ENCODE measurements at places on chromosomes 1 and 21. TPM values are rescaled to one million over a fixed set of nuclear protein-coding genes. Genes with fewer than 3 reads are reported as not detected.

DNA sequence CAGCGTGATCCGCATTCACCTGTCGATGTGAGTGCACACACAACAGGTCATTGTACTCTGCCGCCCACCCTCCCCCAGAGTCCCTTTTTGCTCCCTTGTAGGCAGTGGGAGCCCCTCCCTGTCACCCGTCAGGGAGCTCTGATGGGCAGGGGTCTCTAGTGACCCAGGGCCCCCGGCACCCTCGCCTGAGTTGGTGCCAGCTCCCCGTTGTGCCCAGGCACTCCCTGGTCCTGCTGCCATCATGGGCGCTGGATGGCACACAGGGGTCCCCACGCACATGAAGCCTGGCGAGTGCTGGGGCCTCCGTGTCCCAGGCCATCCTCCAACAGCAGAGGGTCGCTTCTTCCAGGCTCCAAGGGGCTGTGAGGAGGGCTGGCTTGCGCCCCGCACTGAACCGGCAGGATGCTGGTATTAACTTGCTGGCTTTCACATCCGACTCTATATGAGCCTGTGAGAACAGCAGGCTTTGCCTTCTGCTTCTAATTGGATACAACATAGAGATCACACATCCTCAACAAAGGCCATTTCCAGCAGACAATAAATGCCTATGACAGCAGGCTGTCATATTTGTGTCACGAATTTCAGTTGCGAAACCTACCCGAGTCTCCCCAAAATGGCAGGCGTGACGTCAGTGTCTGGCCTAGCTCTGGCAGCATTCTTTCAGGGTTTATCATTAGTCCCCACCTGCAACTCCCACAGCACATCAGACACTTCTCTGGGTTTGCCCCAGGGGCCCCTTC is 35.4 kb downstream of the KIAA1614 start:
- H3K27me3 ChIP-seq: no peaks in the 10 kb centered on the region
- DNase-seq: no peak
- H3K27ac ChIP-seq: peak overlapping the region; percentile 4
- H3K4me1 ChIP-seq: no peaks in the 10 kb centered on the region
- peaks cover 37% of the 10 kb centered on the region for H3K36me3 ChIP-seq

DNA sequence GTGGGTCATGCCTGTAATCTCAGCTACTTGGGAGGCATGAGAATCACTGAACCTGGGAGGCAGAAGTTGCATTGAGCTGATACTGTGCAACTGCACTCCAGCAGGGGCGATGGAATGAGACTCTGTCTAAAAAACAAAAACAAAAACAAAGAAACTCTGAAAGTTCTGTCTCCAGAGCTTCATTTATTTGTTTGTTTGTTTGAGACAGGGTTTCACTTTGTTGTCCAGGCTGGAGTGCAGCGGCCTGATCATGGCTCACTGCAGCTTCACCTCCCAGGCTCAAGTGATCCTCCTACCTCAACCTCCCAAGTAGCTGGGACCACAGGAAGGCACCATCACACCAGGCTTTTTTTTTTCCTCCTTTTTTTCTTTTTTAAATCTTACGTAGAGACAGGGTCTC is 191.8 kb upstream of the TNR start:
- no peak overlapping the region for H3K27ac ChIP-seq
- no peak overlapping the region for H3K4me3 ChIP-seq
- H3K4me1 ChIP-seq: no peaks in the 10 kb centered on the region
- no peak for DNase-seq

- peak; percentile 59 for DNase-seq
- H3K27ac ChIP-seq: peak overlapping the region; percentile 34
- H3K27me3 ChIP-seq: no peaks in the 10 kb centered on the region
- H3K4me3 ChIP-seq: no peak overlapping the region
- H3K4me1 ChIP-seq: peaks cover 21% of the 10 kb centered on the region
Measured at GRCh38 chr1:218380125-218380977, 35.2 kb downstream of the TGFB2 start.

The SPRR2D gene
- not detected for total RNA-seq

DNA sequence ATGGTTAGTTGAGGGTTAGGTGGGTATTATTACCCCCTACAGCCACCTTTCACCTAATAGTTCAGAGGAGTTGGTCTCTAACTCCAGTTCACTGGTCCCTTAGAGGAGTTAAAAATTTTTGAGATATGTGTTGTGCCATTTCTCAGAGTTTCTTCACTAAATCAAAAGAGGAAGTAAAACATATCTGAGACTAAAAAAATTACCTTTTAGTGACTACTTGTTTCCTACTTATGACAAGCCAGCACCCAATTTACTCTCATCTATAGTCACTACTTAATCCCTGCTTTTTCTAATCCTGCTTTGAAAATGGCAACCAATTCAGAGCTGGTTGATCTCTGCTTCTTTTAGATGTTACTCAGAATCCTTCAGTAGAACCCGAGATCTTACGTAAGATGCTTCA is 1316.8 kb upstream of the B3GALT2 start:
- no peak overlapping the region for H3K4me3 ChIP-seq
- H3K4me1 ChIP-seq: no peaks in the 10 kb centered on the region
- DNase-seq: no peak

- no peaks in the 10 kb centered on the region for H3K36me3 ChIP-seq
- H3K4me3 ChIP-seq: no peak overlapping the region
- no peak for DNase-seq
- H3K27ac ChIP-seq: no peak overlapping the region
Measured at GRCh38 chr1:67716800-67717199, 31.8 kb downstream of the GADD45A start.

- no peaks in the 10 kb centered on the region for H3K4me1 ChIP-seq
- H3K27me3 ChIP-seq: no peaks in the 10 kb centered on the region
- no peaks in the 10 kb centered on the region for H3K36me3 ChIP-seq
- no peak for DNase-seq
- no peak overlapping the region for H3K27ac ChIP-seq
- no peak overlapping the region for H3K4me3 ChIP-seq
Measured at GRCh38 chr1:31434101-31434871, 21.3 kb downstream of the SERINC2 start.

The C4BPA gene
- total RNA-seq: 65.2 TPM

DNA sequence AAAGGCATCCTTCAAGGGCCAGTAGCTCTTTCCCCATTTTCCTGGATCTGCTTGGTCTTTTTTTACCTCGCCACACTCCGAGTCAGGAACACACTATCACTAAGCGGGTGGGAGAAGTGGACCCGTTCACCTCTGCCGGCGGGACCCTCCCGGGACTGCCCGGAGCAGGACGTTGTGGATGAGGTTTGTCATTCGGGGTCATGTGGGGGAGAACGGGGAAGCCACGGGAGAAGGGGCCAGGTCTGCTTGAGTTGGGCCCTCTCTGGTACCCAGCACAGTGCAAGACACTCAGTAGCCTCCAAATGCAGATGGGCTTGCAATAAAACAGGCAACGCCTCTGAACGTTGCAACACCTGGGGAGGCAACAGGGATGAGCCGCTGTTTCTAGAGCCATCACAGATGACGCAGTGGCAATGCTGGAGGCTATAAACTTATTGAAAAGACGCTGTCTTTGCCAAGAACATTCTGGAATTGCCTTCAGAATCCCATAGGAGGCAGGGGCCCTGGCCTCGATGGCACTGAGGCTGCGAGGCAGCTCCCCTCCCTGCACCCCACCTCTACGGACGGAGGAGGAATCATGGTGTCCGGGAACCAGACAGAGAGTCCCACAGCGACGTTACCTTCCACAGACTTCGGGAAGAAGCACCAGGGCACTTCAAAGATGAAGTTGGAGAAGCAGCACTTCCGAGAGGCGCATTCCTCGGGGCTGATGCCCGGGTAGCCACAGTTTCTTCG is 3.8 kb downstream of the TFF2 start:
- H3K36me3 ChIP-seq: no peaks in the 10 kb centered on the region
- no peak for DNase-seq
- peaks cover 5% of the 10 kb centered on the region for H3K27me3 ChIP-seq

- H3K36me3 ChIP-seq: no peaks in the 10 kb centered on the region
- DNase-seq: no peak
- no peak overlapping the region for H3K27ac ChIP-seq
- H3K27me3 ChIP-seq: no peaks in the 10 kb centered on the region
- no peak overlapping the region for H3K4me3 ChIP-seq
Measured at GRCh38 chr1:209335178-209335577, 248.3 kb upstream of the CAMK1G start.

The DHCR24 gene
- total RNA-seq: 674 TPM

DNA sequence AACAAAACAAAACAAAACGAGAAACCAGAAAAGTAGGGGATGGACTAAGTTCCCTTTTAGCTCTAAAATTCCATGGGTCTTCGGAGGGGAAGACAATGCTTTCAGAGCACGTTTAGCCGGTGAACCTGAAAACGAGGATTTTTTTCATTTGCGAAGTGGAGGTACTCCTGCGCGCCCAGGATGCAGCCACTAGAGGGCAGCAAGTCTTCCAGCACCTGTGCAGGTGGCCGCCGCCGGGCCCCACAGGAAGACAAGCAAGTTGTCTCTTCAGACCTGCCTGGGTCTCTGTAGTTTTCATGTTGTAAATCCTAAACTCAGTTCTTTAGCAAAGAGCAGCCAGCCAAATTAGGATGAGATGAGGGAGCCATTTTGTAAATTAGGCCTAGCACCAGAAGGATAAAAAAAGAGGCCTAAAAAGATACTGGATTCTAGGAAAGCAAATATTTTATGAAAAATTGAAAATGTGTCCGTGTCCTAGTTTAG is 17.7 kb upstream of the SNX27 start:
- no peaks in the 10 kb centered on the region for H3K27me3 ChIP-seq
- peak overlapping the region; percentile 19 for H3K4me3 ChIP-seq
- peaks cover 8% of the 10 kb centered on the region for H3K4me1 ChIP-seq
- H3K27ac ChIP-seq: no peak overlapping the region

DNA sequence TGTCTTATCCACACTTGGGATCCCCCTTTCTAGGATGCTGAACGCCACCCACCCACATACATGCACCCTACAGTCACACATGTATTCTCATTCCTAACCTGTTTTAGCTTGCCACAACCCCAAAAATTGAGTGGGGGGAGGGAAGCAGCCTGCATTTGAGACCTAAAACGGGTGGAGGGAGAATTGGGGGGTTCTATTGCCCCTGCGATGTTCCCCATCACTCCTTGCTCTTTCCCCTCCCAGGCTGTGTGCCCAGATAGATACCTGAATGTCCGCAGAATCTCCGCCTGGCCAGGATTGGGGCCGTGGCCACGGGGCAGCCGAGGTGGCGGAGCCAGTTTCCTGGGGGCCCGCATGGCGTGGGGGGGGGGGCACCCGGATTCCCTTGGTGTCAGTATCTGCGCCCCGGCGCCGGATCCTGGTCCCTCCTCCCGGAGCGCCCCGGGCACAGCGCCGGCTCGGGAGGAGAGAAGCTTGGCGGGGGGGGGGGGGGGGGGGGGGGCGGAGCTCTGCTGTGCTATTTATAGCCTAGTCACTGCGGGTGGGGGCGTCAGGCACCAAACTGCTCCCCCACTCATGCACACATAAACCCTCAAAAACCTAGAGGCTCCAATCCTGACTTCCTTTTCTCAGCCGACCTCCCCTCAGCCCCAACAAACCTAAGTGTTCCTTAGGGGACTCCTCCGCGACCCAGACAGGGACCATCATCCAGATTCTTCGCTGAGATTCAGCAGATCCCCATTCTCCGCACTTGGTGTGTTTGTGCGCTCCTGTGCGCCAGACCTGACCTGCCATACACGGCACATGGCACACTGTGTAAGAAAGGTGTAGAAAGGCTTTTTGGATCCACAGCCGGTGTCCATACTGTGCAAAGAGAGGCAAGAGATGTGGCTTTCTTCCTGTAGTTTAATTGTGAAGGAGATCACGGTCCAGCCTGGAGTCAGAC is 1.9 kb downstream of the ANKRD34A start:
- peak overlapping the region; percentile 85 for H3K27ac ChIP-seq
- no peaks in the 10 kb centered on the region for H3K36me3 ChIP-seq
- H3K27me3 ChIP-seq: no peaks in the 10 kb centered on the region
- no peak for DNase-seq
- peaks cover 59% of the 10 kb centered on the region for H3K4me1 ChIP-seq
- H3K4me3 ChIP-seq: peak overlapping the region; percentile 69

GRCh38 chr1:241837901-241838300 is 10.1 kb upstream of the EXO1 start:
- no peaks in the 10 kb centered on the region for H3K36me3 ChIP-seq
- no peak overlapping the region for H3K27ac ChIP-seq
- no peaks in the 10 kb centered on the region for H3K4me1 ChIP-seq
- DNase-seq: no peak
- no peaks in the 10 kb centered on the region for H3K27me3 ChIP-seq

- DNase-seq: no peak
- no peaks in the 10 kb centered on the region for H3K36me3 ChIP-seq
- peaks cover 26% of the 10 kb centered on the region for H3K4me1 ChIP-seq
- H3K4me3 ChIP-seq: no peak overlapping the region
- no peak overlapping the region for H3K27ac ChIP-seq
- H3K27me3 ChIP-seq: no peaks in the 10 kb centered on the region
Measured at GRCh38 chr21:37566790-37567615, 200.4 kb downstream of the DYRK1A start.

DNA sequence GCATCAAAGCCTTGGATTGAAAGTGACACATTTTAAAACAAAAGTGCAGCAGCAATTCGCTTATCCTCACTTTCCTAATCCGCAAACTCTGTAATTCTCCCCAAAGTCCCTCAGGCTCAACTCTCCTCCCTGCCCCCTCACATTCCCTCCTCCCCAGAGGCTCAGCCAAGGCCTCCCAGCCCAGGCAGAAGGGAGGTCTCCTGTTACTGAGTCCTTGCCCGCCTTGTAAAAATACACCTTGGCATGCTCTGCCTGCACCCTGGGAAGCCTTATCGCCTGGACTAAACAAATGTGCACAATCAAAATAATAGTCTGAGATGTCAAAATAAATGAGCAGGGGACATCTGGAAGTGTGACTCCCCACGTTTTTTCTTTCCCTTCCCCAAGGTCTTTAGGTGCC is 109.7 kb downstream of the PLXNA2 start:
- H3K27ac ChIP-seq: no peak overlapping the region
- peaks cover 29% of the 10 kb centered on the region for H3K4me1 ChIP-seq
- no peak for DNase-seq

DNA sequence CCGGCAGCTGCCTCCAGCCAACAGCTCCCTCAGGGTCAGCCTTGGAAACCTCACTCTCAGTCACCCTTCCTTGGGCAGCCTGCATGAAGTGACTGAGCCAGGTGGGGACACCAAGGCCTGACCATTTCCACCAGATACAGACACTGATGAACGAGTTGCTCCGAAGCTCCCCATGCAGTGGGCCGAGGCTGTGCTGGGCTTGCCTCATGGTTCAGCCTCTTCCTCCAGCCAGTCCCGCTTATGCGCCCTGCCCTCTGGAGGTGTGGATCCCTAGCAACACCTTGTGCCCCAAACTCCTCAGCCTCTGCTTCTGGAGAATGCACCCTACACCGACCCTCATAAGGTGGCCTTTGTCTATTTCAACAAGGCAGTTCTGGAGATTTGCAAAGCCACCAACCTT is 236.0 kb downstream of the RRAGC start:
- no peaks in the 10 kb centered on the region for H3K4me1 ChIP-seq
- no peak for DNase-seq
- no peaks in the 10 kb centered on the region for H3K36me3 ChIP-seq
- no peak overlapping the region for H3K4me3 ChIP-seq
- no peak overlapping the region for H3K27ac ChIP-seq

The AKR7A3 gene
- 0.30 TPM for total RNA-seq

The PDC gene
- not detected for total RNA-seq

GRCh38 chr1:77339326-77339725 is 57.5 kb downstream of the AK5 start:
- H3K27ac ChIP-seq: no peak overlapping the region
- H3K36me3 ChIP-seq: no peaks in the 10 kb centered on the region
- H3K27me3 ChIP-seq: no peaks in the 10 kb centered on the region
- no peak for DNase-seq
- H3K4me1 ChIP-seq: no peaks in the 10 kb centered on the region

- no peaks in the 10 kb centered on the region for H3K27me3 ChIP-seq
- H3K4me3 ChIP-seq: peak overlapping the region; percentile 70
- no peak for DNase-seq
Measured at GRCh38 chr1:33348676-33349080, 27.8 kb upstream of the A3GALT2 start.

GRCh38 chr1:60589046-60589748 is 493.2 kb upstream of the NFIA start:
- H3K4me3 ChIP-seq: no peak overlapping the region
- no peaks in the 10 kb centered on the region for H3K4me1 ChIP-seq
- H3K27ac ChIP-seq: no peak overlapping the region
- no peaks in the 10 kb centered on the region for H3K36me3 ChIP-seq

The VPS13D gene
- total RNA-seq: 81.7 TPM

All from lower lobe of right lung (tissue), 2 donors.